ENCODE measurements at places on chromosomes 13 and 19.

DNA sequence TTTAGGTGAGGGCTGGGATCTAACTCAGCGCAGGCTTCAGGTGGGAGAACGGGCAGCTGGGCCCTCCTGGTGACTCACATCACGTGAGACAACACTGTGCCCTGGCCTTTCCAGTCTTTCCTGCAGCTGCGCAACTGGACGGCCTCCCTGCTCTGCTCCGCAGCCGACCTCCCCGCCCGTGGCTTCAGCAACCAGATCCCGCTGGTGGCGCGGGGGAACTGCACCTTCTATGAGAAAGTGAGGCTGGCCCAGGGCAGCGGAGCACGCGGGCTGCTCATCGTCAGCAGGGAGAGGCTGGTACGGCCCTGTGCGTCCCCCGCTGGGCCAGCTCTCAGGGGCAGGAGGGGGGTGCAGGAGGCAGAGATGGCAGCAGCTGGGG is 8.8 kb downstream of the SPPL2B start:
- no peak for DNase-seq

DNA sequence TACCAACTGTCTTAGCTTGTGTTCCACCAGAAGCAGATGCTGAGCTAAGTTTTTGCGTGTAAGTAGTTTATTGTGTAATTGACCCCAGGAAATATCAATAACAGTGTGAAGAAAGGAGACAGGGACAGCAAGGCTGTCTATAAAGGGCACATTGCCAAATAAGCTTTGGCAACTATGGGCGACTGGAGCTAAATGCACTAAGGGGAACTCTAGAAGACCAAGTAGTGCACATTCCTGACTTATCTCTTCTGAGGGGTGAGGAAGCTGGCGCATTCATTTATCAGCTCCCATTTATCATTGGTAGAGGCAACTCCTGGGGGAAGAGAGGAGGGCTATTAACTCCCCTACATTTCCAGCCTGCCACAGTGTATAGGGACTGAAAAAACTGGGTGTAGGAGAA is 135.0 kb downstream of the DLEU7 start:
- DNase-seq = no peak

GRCh38 chr13:29730253-29730652 is 120.2 kb downstream of the UBL3 start:
- no peak for DNase-seq

DNA sequence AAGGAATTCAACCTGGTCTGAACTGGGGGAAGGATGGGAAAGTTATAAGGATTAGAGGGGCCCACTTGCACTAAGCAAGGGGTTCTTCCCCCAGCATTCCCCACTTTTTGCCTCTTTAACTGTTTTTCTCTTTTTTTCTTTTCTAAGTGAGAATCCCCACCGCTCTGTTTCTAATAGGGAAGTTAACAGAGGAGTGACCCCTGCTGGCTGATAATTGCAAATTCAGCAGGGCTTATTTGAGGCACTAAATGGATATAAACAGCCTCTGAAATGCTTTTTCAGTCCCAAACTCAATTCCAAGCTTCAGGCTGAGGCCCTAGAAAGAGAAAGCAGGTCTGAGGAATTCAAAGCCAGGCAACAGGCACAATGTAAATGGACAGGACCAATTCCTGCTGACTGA is 38.2 kb upstream of the CEACAM21 start:
- DNase-seq = no peak

DNA sequence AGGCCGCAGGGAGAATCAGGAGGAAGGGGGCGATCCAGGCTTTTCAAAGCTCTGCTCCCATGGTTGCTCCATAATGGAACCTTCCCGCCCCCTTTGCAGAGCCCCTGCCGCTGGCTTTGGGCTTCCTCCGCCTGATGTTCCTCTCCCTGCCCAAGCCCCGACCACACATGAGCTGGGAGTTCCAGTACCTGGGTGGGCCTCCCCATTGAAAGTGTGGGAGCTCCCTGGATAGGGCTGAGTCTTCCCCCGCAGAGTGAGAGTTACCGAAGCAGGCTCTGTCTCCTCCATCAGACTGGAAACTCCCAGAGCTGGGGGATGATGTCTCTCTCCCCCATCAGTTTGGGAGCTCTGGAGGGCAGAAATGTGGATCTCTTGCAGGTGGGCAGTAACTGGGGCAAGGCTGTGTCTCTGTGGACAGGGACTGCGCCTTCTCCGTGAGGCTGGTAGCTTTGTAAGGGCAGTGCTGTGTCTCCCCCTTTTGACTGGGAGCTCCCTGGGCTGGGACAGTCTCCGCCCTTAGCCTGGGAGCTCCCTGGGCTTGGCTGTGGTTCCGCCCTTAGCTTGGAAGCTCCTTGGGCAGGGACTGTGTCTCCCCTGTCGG is 722 bp downstream of the DCAF15 start:
- DNase-seq = no peak

- DNase-seq = no peak
Observed at GRCh38 chr13:45521297-45521696, 56.6 kb downstream of the COG3 start.
